Karpas-422 (cell line): ENCODE measurements at places on chromosomes 1 and 21. TPM values are rescaled to one million over a fixed set of nuclear protein-coding genes. Genes with fewer than 3 reads are reported as not detected.

Gene PHC2
- 54.3 and 79.5 TPM in 2 replicates for total RNA-seq

Gene HHAT
- 1.4 and 2.3 TPM in 2 replicates for total RNA-seq

Gene DNASE2B
- not detected in 2 replicates for total RNA-seq

Gene OR13G1
- total RNA-seq = not detected in 2 replicates

Gene RAD54L
- 10.5 and 18.0 TPM in 2 replicates for total RNA-seq

Gene LCE3E
- total RNA-seq = not detected in 2 replicates

Gene CHI3L1
- 5.4 and 10.1 TPM in 2 replicates for total RNA-seq

Gene FCRL2
- 136 and 168 TPM in 2 replicates for total RNA-seq

Gene TRMT13
- total RNA-seq = 39.3 and 71.1 TPM in 2 replicates

Gene RRP1B
- 30.6 and 34.5 TPM in 2 replicates for total RNA-seq

Gene RAB7B
- total RNA-seq = not detected in 2 replicates

Gene JAK1
- total RNA-seq = 19.6 and 33.7 TPM in 2 replicates

Gene GFI1
- total RNA-seq = 10.2 and 10.8 TPM in 2 replicates

Gene AMY2A
- not detected in 2 replicates for total RNA-seq

Gene NBPF6
- total RNA-seq = not detected in 2 replicates
